ENCODE measurements at places on chromosomes 12 and 14.

DNA sequence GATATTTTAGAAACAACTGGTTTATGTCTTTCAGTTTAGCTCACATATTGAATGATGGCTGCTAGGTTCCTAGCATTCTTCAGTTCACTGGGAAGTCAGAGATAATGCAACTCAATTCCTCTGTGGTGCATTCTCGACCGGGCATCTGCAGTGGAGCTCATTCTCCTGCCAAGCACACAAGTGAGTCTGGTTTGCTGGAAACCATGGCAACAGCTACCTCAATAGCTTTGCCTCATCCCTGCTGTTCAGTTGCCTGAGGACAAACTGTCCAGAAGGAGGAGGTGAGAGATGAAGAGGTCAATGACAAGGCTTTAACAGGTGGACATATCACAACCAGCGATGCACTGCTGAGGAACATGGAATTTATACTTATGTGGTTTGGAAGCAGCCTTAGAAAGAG is 816.9 kb downstream of the AACS start:
- no peak for DNase-seq

GRCh38 chr12:51403159-51403558 is 12.0 kb upstream of the GALNT6 start:
- no peak for DNase-seq

DNA sequence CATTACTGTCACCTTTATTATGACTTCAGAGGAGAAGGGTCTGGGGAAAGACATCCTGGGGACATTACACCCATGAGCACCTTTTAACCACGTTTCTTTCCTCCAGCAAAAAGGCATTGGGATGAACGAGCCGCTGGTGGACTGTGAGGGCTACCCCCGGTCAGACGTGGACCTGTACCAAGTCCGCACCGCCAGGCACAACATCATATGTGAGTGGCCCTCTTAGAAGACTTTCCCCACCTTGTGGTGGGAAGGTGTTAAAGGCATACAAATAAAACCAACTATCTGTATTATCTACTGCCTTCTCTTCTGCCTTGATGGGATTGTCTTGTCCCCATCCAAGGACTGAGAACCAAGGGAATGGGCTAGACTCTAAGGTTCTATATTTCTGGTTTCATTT is 6.0 kb downstream of the PSMD9 start:
- no peak for DNase-seq

GRCh38 chr14:77469067-77469505 is 11.2 kb downstream of the AHSA1 start:
- no peak for DNase-seq

GRCh38 chr14:99560922-99561683 is 42.9 kb downstream of the CCDC85C start:
- no peak for DNase-seq

GRCh38 chr14:75162631-75163030 is 13.8 kb downstream of the TMED10 start:
- no peak for DNase-seq

DNA sequence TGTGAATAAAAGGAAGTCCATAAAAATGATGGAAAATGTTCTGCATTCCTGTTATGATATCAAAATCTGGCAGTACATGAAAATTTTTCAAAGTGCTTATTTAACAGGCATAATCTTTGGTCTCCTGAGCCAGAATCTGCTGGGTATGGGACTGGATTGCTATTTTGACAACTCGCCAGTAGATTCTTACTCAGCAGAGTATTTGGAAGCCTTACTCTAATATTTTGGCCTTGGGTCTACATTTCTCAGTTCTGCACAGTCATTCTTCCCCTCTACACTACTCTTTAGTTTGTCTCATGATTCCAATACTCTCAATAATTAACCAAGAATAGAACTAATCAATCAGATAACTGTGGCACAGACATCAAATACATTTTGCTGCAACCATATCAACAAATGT is 1.1 kb upstream of the SLCO1B1 start:
- DNase-seq, result no peak

- no peak for DNase-seq
Measured at GRCh38 chr12:88432531-88433490, 147.5 kb downstream of the KITLG start.

DNA sequence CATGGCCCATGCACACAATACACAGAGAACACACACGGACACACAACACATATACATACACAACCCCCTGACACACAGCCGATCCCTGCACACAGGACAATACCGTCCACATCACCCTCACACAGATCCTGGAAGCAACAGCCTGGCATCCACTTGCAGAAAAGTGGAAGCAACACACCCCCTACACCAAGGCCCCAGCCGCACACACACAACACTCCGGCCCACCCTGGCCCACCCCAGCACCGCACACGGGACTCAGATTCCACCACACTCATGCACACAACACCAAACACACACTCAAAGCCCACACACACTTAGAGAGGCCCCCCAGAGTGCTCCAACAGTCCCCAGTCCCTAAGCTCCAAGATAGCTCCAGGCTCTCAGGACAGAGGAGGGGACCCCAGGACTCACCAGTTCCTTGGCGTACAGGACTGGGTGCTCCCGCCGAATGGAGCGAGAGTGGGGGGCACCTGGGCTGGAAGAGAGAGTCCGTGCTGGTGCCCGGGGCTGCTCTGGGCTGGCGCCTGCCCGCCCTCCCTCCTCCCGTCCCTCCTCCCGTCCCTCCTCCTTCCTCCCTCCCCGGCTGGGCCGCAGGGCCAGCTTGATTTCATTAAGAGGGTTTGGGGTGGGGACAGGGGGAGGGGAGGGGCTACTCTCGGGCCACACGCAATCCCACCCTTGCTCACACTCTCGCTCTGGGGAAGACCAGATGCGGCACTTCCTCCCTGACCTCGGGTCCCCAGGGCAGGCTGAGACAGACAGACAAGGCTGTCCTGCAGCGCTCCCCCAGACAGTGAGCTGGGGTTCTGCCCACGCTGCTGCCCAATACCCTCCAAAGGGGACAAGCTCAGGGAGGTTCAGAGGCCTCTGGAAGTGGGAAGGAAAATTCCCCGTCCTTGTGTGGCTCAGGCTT is at the start of gene TMEM119:
TSS of gene TMEM119 (minus strand) at position 526 of the 913 bp plus-strand sequence. CDS start 5,701 bp downstream, outside the sequence.
- DNase-seq, result no peak

DNA sequence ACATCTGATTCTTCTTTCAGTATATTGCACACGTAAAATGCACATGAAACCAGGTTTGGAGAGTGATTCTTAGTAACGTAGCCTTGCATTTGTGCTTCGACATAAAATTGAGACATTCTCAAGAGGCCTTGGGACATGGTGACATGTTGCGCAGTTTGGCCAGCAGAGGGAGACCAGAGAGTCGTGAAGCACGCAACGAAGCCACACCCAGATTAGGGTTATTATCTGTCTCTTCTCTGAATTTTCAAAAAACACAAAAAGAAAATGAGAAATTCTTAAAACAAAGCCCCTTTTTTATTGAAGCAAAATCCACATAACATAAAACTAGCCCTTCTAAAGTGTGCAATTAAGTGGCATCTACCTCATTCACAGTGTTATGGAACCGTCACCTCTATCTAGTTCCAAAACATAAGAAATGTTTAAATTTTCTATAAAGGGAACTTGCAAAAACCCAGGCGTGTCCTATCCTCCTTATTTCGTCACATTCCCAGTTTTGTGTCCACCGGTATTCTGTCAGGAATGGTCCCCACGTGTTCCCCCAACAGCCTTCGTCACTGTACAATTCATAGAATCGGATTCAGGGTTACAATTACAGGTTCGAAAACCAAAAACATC is 108.8 kb upstream of the ATF7IP start:
- peak; percentile 59 for DNase-seq

GRCh38 chr12:43763769-43764168 is 5.0 kb downstream of the IRAK4 start:
- DNase-seq, result no peak

GRCh38 chr14:85536833-85537190 is 6.9 kb downstream of the FLRT2 start:
- DNase-seq, result no peak

DNA sequence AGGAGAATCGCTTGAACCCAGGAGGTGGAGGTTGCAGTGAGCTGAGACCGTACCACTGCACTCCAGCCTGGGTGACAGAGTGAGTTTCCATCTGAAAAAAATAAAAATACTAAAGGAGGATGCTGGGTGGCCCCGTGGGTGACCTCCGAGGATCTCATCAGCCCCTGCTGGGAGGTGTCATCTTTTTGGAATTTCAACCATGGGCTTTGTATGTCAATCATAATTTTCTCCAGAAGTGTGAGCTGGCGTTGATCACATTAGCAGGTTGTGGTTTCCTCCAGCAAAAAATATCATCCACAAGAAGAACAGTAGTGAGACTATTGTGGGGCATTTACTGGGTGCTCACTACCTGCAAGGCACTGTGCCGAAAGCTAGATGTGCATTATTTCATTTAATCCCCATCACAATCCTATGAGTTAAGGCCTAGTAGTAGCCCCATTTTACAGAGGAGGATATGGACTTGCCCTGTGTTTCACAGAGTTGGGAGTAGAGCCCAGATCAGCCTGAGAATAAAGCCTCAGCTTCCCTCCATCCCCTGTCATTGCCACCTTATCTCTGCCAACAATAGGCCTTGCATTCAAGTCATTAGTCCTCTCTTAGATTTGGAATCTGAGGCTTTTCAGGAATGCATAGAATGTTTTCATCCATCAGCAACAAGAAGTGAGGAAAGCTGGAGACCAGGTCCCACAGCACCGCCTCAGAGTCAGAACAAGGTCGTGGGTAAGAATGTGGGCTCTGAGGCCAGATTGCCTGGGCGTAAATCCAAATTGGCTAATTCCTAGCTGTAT is 39.8 kb downstream of the SVOP start:
- DNase-seq, result no peak

DNA sequence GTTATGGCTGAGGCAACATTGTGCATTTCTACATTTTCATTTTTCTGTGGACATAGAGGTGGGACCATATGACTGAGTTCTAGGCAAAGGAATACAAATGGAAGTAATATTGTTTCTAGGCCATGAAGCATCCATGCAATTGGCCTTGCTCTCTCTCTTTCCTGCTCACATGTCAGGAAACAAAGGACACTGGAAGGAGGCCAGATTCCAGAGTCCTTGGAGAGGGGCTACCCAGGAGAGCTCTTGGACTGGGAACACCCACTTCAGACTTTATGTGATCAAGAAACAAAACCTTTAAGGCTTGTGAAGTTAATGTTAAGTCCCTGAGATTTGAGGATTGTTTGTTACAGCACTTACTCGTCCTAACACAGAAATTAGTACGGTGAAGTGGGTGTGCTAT is 32.8 kb downstream of the PDZRN4 start:
- DNase-seq, result no peak

DNA sequence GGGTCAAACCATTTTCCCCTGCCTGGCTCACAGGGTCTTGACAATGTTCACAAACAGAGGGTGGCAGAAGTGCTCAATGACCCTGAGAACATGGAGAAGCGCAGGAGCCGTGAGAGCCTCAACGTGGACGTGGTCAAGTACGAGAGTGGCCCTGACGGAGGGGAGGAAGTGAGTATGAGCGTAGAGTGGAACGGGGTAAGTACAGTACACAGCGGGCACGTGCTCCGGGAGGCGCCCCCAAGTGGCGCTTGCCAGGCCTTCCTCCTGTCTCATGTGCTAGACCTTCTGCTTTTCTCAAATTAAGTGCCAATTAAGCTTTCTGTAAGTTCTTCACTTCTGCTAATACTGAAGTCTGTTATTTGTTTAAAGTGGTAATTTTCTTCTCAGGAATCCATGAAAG is 35.9 kb downstream of the XRCC3 start:
- DNase-seq, result peak; percentile 28

DNA sequence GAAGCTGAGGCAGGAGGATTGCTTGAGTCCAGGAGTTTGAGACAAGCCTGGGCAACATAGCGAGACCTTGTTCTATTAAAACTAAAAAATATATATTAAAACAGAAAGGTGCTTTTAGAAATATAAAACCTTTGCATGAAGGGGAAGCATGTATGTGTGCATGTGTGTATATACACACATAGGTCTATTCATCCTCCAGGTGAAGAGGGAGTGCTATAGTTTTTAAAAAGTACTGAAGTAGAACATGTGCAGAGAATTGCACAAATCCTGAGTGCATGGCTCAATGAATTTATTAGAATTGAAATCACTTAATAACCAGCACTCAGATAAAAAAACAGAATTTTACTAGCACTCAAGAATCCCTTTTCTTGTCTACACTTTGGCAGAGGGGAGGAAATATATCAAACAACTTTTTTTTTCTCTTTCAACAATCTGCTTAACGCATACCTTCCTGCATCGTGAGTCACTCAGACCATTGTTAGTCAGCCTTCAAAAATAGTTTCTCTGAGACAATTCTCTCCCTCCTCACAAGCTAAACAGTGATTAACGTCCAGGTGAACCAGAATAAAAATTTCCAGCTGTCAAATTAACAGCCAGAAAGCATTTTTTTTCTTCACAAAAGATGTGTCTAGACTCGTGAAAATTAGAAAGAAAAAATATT is 17.7 kb upstream of the NEDD1 start:
- no peak for DNase-seq

DNA sequence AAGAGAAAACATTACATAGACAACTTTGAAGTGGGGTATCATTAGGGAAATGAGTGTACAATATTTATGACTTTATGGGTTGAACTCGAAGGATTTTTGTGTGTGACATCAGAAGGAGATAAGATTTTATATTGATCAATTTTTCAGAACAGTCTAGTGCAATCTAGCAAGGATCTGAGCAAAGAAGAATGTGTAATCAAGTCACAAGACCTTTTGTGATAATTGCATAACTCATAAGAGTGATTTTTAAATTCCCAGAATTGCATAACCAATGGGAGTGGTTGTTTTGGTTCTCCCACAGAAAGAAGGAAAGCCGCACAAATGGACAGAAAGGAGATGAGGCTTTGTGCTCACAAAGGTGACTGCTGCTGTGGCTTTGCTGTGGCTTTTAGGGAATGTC is 441.8 kb upstream of the FLRT2 start:
- DNase-seq, result no peak

GRCh38 chr12:104354167-104354867 is 50.8 kb downstream of the EID3 start:
- no peak for DNase-seq

DNA sequence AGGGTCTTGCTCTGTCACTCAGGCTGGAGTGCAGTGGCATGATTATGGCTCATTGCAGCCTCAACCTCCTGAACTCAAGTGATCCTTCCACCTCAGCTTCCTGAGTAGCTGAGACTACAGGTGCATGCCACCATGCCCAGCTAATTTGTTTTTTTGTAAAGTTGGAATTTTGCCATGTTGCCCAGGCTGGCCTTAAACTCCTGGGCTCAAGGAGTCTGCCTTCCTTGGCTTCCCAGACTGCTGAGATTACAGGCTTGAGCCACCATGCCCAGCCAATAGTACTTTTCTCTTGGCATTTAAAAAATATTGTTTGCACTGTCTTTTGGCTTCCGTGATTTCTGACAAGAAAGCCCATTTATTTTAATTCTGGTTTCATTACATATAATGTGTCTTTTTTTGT is 61.3 kb downstream of the DIP2B start:
- no peak for DNase-seq
